Brain (organoid and tissue), 16 donors: ENCODE measurements at places on chromosomes 4 and X. TPM values are rescaled to one million over a fixed set of nuclear protein-coding genes. Genes with fewer than 3 reads are reported as not detected.

The RNF212 gene
- 41.7 TPM for polyA plus RNA-seq

The MAOA gene
- 11.3 TPM for polyA plus RNA-seq

The CYTL1 gene
- 1.8 TPM for polyA plus RNA-seq

The RHOXF2 gene
- polyA plus RNA-seq, result not detected

The SLITRK2 gene
- 2.2 TPM for polyA plus RNA-seq

The MAGEA4 gene
- not detected for polyA plus RNA-seq

The CDS1 gene
- 2.4 TPM for polyA plus RNA-seq

The MUC7 gene
- not detected for polyA plus RNA-seq

The LGI2 gene
- polyA plus RNA-seq, result 1.6 TPM

The ANOS1 gene
- 2.3 TPM for polyA plus RNA-seq

The ARHGAP36 gene
- 0.46 TPM for polyA plus RNA-seq

The VCX gene
- polyA plus RNA-seq, result not detected
